ENCODE measurements at places on chromosomes 6 and 20. TPM values are rescaled to one million over a fixed set of nuclear protein-coding genes. Genes with fewer than 3 reads are reported as not detected.

GRCh38 chr6:17291778-17292177, 10.6 kb downstream of the RBM24 start:
- DNase-seq, result no peak

DNA sequence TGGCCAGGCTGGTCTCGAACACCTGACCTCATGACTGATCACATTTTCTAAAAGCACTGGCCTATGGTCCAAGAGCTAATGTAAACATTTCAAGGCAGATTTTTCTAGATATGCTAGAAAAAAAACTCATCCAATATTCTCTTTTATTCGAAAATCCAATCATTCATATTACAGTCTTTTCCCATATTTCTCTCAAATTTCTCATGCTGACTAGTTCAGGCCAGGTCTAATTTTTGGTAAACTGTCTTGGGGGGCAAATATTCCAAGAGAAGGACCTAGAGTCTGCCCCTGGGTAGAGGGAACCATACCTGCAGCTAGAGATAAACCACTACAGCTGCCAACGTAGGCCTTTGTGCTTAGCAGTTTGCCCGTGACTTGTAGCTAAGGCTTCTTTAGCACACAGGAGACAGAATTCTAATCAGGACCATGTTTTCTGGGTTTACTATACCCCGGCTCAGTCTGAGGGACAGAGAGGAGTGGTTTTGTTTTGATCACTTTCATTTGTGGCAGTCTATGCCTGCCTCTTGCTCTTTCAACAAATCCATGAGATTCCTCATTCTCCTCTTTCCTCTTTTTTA, 71.8 kb upstream of the CITED2 start:
- no peak for DNase-seq

DNA sequence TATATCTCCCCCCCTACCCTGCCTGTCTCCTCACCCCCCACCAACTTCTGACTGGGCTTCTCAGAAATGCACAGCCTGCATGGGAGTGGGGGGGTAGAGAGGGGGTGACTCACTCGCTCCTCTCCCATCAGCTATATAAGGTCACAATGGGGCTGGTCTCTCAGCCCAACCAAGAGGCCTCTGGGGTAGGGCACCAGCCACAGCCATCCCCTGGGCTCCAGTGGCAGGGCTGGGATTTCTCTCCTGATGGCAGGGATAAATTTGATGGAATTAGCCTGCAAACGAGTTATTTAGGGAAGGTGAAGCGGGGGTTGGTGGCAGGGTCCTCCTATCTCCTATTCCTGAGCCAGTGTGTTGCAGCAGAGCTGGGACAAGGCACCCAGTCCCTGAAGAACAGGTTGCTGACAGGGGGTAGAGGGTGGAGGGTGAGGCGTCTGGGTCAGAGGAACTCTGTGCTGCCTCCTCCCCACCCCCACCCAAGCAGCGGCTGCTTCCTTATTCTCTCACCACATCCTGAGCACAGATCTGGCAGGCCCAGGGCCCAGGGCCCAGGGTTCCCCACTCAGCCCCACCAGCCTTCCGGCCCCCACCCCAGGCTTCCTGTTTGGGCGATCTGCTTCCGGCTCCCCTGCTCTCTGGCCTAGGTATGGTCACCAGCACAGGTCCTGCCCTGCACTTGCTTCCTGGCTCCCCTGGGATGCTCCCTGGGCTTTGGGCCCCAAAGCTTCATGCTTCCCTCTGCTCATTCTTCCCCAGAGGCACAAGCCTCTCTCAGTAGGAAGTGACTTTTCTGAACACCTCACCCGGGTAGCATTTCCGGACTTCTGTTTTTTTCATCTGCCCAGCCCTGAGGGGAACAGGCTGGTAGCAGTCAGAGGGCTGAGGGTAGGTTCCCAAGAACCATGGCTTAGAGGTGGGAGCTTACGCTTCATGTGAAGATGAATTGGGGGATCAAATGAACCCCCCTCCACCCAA, 4.0 kb downstream of the PPP1R18 start:
- peak; percentile 92 for DNase-seq

DNA sequence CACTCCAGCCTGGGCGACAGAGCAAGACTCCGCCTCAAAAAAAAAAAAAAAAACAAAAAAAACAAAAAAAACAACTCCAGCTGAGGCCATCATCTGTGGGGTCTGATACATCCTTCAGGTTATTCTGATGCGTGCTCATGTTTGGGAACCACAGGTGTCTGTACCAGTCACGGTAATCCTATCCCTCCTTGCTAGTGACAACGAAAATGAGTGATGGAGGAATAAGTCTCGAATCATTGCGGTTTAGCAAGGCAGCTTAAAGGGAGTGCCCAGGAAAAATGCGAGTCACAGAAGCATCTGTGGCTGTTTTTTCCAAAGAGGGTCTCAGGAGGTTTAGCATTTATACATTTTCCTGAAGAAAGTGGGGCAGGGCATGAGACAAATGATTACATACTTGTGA, 48.8 kb downstream of the MCUR1 start:
- DNase-seq, result no peak

CSE1L gene
- total RNA-seq, result 52.6 TPM

- DNase-seq, result no peak
Measured at GRCh38 chr6:117157448-117157847, 107.9 kb upstream of the VGLL2 start.

TMEM170B gene
- 2.0 TPM for total RNA-seq

DNA sequence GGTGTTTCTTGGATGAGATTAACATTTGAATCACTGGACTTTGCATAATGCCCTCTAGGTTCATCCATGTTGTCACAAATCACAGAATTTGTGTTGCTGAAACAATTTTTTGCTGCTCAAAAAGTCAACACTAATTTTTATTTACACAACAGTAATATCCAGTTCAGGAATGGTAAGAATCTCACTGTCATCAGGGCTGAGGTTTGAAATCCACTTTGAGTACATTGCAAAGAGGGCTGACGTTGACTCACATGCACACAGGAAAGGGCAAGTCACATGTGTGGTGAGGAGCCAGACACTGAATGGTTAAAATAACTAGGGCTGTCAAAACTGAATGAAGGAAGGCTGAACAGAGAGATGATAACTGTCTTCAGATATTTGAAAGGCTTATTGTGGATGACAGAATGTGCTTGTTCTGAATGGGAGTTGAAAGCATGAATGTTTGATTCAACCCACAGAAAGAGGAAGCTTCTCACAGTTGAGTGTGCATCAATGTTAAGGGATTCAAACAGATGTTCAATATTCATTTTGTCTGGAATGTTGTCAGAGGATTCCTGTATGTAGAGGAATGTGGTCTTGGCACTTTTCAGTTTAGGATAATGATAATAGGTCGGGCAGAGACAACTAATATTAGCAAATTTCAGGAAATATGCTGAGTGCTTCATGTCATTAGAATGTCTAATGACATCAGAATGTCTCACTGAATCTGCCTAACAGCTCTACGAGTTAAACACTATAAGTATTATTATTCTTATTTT, 3.6 kb upstream of the ADGRG6 start:
- DNase-seq, result peak; percentile 71

EMILIN3 gene
- total RNA-seq, result not detected

- DNase-seq, result no peak
Measured at GRCh38 chr6:166809721-166810120, 146.6 kb downstream of the RNASET2 start.

EGFL8 gene
- 0.65 TPM for total RNA-seq

DNA sequence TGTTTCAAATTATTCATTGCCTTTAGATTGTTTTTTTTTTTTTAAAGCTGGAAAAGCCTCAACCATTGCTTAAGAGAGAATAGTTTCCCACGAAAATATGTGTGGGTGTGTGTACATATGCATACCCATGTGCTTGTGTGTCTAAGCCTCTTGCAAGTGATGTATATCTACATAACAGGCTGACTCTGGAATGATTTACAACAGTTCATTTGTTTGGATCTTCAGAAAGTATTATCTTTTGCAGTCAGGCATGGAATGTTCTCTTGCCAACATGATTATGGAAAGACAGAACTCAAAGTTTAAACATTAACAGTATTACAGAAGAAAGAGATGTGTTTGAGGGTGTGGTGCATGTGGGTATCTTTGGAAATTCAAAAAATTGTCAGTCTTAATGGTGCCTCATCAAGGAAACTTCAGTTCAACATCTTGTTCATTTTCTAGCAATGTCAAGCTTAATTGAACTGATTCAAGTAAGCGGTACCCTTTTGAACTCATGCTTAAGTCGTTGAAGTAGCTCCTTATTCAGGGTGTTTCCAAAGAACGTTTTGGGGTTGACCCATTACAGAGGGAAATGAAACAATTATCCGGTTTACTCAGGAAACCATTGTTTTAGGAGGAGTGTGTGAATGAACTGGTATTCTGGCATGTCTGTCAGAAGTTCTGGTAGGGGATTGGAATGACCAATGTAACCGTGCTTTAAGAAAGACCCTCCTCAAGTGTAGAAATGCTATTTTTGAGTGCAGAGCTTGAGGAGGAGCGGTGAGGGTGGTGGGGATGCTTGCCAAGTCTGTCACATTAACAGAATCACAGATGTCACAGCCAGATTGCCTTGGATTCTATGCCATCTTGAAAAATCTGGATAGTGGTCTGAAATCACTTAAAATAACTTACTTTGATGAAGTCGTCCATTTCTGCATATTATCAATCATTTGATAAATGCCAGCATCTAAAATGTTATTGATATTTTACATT, 60.3 kb downstream of the ADGRG6 start:
- no peak for DNase-seq

GRCh38 chr6:110401585-110402176, 13.7 kb downstream of the DDO start:
- no peak for DNase-seq

DNA sequence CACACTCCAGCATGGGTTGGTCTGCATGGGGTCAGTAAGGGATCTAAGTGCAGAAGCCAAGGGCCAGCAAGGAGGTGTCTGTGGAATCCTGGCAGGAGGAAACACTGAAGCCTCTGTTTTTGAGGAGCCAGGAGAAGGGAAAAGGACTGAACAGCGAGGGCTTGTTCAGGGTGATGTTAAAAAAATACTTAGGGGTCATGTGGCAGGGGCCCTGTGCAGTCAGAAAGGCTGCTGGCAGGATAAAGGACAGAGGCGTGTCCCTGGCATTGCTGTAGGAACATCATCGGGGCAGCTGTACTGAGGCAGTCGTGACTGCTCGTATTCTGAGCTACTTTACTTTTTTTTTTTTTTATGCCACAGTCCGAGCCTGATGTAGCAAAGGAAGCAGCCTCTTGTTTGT, 127.1 kb upstream of the ZFP64 start:
- DNase-seq, result no peak

PEX6 gene
- total RNA-seq, result 19.2 TPM

DNA sequence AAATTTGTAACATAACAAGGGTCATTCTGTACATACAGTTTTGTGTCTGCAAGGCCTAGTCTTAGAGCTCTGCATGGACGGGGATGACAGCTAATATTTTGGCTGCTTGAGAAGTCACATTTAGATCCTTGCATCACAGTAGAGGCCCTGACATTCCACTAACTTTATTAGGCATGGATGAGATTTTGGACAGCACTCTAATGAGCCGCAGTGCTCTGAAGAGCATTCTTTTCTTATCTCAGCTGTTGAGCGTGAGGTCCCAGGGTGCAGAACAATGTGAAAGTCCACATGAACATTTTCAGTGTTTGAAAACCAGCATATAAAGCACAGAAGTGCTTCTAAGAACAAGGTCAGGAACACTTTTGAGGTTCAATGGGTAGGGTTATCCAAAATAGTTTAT, 58.9 kb downstream of the IPCEF1 start:
- DNase-seq, result no peak

GRCh38 chr6:106118835-106119431, 32.8 kb downstream of the PRDM1 start:
- DNase-seq, result no peak

- DNase-seq, result peak; percentile 80
Measured at GRCh38 chr6:77466055-77466450, 2.8 kb upstream of the HTR1B start.

Data from lung microvascular endothelial cell (primary cell).